ENCODE measurements at places on chromosomes 5 and 9.
A peak's percentile ranks its signal among the peaks of the same experiment; 100 is the strongest.

GRCh38 chr5:172898218-172898842, 60.9 kb upstream of the RPL26L1 start:
- DNase-seq, result no peak

DNA sequence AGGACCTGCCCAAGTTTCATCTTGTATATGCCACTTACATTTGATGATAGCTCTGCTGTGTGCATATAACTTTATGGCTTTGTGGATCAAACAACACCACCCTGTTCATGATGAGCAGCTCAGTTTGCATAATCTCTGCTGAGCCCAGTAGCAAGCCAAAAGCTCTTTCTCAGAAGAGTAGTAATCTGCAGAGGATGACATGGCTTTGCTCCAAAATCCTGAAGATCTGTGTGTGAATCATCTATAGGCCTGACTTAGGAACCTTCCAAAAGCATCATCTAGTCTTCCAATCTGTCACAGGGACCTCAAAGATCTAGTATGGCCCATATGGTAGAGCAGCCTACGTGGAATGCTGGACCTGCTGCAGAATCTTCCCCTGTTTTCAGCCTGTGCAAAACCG, 394.6 kb downstream of the PSAT1 start:
- DNase-seq, result no peak

DNA sequence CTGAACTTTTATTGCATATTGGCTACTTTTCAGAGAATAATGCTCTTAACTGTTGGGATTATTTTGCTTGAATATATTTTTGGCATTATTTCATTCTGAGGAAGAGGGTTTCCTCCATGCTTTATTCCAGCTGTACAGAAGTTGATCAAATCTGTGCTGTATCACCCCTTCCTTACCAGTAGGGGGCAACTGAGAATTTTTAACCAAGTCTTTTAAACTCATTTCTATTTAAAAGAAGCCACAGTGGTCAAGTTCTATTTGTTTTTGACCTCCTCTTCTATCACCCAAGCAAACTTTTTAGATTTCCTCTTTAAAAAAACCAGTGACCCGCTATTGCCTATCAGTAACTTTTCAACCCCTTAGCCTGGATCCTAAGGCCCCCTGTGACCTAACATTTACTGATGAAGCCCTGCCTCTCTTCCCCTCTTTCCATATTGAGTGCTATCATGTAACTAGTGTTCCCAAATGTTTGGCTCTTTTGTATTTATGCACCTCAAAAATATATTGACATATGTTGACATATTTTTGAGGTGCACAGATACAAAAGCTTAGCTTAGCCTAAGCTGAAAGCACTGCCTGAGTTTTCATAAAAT, 80.6 kb downstream of the FBXO4 start:
- DNase-seq, result peak; percentile 52

DNA sequence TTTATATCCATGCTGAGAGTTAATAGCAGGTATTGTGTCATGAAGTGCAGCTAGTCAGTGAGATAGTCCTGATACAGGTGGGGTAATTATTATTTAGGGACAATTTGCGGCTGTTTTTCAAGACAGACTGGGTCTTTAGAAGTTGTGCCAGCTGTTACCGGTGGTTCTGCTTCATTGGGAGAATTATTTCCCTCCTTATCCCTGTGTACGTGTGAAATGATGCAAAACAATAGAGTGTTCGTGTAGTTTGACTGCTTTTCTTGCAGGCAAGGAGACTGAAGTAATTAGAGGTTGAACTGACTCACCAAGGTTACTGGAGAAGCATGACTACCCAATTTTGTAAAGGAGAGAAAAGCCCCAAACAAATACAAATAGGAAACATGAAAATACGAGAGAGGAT, 101.7 kb downstream of the ARRDC3 start:
- no peak for DNase-seq

GRCh38 chr5:173866243-173866857, 21.8 kb upstream of the CPEB4 start:
- no peak for DNase-seq

DNA sequence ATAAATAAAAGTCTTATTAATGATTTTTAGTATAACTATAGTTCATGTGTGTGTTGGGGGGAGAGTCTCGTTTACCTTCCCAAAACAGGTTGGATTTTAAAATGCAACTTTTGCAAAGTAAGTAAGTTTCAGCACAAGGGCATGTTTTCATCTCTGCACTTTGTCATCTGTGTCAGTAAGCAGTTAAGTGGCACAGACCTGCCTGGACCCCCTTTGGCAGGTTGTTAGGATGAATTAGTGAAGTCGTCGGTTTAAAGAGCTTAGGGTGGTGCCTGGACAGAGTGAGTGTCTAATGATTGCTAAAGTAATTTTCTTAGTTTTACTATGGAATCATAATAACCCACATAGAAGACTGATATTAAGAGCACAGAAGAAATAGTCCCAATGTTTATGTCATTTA, 74.9 kb downstream of the TRIO start:
- DNase-seq, result no peak

DNA sequence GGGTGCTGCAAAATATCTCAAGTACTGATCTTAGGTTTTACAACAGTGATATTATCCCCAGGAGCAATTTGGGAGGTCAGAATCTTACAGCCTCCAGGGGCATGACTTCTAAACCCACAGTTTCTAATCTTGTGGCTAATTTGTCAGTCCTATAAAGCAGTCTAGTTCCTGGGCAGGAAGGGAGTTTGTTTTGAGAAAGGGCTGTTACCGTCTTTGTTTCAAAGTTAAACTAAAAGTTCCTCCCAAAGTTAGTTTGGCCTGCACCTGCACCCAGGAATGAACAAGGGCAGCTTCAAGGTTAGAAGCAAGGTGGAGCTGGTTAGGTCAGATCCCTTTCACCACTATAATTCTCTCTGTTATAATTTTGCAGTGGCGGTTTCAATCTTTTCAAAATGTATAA, 81.7 kb downstream of the SFXN1 start:
- DNase-seq, result no peak

DNA sequence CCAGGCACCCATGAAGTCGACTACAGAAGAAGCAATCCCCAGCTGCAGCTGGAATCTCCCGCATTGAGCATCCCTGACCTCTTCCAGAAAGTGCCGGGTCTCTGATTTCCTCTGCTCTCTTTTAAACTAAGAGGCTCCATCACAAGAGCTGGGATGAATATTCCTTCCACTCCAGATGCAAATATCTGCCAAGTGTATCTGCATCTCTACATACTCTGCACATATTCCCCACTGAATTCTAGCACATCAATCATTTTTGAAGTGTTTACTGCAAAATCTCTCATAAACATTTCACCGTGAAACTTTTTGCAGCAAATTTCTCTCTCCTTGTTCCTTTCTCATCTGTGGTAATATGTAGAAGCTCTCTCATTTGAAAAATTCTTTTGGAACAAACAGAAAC, 161.5 kb downstream of the GABRB2 start:
- no peak for DNase-seq

DNA sequence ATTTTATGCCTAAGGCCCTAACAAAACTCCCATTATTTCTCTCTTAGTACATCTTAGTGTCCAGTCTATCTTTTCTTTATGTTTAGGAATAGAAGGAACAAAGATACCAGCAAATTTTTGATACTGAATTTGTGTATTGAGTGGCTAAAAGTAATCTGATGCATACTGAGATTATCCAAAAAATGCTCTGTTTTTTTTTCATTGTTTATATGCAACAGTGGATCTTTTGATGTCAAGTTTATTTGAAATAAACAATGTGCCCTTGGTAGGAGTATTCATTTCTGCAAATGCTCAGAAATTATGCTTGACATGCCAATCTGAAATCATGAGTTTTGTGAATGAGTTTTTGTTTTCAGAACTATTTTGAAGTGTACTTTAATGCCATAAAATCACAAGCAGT, 58.7 kb downstream of the CCDC192 start:
- DNase-seq, result no peak

DNA sequence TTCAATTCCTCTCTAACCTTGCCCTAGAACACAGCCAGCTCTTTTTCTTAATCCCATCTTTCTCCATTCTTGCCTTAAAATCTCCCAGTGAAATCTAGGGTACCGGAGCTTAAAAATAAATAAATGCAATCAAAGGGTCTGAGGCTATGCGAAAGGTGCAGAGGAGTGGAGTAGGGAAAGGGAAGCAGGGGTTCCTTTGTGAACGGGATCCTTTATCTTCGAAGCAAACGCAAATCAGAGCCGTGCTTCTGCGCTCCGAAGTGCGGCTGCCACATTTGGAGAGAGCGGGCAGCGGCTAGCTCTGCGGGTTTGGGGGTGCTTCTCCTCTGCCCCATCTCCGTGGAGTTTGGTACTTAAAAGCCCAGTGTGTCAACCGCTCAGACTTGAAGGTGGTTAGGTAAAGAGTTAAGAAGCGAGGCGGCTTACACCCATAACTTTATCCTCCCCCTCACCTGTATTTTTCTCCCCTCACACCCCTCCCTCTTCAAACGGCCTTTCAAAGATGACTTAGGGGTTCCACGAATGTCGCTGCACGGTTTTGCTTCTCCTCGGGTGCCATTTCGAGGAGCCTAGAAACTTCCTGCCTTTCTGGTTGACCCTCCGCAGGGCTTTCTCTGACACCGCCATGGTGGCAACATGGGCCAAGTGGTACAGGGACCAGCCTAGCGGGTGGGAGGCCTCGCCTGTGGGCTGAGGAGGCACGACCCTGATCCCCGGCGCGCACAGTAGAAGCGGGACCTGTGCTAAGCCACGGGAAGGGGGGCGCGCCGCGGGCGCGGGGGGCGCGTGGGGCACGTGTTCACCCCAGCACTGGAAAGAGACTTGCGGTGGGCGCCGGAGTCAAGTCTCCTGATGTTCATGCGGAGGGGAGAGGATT, 31.7 kb upstream of the NFIB start:
- no peak for DNase-seq

DNA sequence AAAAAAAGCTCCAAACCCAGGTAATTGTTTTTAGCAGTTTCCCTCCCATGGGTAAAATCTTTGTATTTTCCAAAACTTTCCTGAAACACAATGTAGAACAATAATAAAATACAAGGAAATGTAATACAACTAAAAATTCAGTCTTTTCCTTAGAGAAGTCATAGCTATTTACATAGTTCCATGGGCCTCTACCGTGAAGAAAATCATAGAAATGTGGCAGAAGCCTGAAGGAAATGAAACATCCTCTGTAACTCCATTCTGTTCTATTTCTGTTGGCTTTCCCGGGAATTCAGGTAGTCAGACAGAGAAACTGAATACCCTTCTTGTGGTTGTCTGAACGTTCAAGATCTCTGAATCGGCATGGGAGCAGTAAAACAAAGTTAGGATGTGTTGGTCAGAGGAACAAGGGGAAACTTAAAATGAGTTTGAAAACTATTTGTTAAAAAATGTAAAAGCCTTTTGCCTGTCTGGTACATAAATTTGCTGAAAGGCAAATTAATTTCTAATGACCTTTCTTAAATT, 202.4 kb upstream of the ZNF608 start:
- no peak for DNase-seq

- DNase-seq, result no peak
Observed at GRCh38 chr5:169694091-169694625, 57.1 kb downstream of the DOCK2 start.

DNA sequence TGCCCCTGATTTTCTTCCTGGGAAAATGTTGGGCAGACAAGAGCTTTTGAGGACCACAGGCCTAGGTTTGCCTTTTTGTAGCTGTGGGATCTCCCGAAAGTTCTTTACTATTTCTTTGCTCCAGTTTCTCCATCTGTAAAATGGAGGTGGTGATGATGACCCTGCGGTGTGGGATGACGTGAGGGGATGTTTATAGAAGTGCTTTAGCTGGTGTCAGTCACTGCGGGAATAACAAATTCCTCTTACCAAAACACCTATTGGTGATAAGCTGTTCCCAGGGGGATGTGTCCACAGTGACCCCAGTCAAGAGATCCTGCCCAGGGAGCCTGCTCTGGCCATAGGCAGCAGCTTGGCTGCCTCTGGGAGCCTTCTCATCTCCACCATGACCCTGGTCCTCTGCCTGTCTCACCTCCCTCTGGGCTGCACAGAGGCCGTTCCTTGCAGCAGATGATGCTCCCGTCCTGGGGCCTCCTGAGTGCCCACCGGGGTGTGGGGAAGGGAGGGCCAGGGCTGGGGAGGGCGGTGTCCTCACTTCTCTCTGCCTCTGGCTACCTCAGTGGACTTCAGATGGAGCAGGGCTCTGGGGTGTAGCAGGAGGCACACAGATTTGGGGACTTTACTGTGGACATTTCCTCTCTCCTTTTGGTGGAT, 77.2 kb downstream of the COL15A1 start:
- no peak for DNase-seq

DNA sequence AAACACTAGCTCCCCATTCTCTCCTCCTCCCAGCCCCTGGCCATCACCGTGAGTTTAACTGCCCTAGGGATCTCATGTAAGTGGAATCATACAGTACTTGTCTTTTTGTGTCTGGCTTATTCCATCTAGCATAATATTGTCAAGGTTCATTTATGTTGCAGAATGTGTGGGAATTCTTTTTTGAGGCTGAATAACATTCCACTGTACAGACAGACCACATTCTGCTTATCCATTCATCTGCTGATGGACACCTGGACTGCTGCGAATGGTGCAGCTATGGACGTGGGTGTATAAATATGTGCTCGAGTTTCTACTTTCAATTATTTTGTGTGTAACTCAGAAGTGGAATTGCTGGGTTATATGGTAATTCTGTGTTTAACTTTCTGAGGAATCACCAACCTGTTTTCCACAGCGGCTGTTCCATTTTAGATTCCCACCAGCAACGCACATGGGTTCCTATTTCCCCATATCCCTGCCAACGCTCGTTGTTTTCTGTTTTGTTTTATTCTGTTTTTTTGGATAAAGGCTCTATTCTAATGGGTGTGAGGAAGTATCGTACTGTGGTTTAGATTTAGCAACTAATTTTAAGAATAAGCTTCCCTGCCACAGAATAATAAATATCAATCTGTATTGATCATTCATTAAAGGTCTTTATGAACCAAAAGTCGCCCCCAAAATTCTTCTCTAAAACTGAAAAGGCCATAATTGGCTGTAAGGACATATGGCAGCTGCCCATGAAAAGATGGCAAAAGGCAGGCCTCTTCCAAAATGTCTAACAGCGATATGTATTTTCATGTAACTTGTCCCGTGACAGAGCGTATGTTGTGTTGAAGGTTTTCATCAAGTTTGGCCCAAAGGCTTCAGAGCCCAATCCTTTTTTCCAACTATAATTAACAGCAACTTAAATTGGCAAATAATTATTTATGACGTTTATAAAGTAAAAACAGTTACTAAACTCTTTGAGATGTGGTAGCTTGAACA, 70.3 kb downstream of the DAP start:
- no peak for DNase-seq

DNA sequence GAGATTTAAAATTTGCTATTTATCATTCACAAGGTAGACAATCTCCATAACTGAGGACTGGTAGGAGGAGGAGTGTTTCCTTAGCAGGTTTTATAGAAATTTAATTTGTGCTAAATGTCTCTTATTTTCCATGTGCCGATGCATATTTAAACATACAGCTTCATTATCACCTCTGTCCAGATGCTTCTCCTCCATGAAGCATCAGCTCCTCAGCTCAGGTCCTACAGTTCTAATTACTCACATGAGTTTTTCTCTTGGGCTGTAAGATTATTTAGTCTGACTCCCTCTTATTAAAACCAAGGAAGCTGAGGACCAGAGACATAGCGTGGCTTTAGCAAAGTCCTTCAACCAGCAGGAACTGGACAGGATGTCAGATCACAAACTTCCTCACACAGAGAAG, 300.2 kb upstream of the PANK3 start:
- DNase-seq, result no peak

All from T47D (cell line).